ENCODE measurements at places on chromosomes 12 and 14.

DNA sequence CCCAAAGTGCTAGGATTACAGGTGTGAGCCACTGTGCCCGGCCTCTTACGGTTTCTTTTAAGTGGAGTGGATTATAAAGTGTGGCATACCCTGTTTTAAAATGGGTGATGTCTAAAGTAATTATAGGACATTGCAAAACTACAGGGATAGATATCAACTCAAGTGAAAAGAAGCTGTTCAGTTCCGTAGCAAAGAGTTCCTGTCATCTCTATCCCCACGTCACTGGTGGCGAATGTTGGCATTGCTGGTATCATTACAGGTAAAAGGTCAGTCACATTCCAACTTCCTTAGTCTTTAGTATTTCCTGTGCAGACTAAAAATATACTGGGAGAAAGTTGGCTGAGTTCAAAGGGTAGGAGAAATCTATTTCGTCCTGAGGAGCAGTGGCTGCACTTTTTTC is 95.6 kb upstream of the SLC38A2 start:
- DNase-seq = no peak

DNA sequence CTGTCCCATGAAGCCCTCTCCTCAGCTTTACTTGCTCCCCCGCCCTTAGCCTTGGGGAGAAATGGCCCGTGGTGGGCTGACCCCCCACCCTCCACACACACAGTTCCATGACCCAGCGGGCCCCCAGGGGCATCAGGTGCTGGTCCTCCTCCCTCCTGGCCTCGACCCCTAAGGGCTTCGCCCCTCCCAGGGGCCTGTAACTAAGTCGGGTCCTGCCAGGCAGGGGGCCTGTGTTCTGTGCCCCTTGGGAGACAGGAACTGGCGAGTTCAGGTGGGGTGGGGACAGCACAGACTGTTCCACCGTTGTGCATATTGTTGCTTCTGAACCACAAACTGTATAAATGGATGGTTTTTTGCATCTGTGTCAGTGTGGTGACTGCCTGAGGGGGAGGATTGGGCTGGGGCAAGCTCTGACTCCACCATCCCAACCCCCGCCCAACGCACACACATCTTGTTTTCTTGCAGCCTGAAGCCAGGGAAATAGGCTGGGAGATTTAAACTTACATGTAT is 8.8 kb downstream of the TAMALIN start:
- DNase-seq = no peak

DNA sequence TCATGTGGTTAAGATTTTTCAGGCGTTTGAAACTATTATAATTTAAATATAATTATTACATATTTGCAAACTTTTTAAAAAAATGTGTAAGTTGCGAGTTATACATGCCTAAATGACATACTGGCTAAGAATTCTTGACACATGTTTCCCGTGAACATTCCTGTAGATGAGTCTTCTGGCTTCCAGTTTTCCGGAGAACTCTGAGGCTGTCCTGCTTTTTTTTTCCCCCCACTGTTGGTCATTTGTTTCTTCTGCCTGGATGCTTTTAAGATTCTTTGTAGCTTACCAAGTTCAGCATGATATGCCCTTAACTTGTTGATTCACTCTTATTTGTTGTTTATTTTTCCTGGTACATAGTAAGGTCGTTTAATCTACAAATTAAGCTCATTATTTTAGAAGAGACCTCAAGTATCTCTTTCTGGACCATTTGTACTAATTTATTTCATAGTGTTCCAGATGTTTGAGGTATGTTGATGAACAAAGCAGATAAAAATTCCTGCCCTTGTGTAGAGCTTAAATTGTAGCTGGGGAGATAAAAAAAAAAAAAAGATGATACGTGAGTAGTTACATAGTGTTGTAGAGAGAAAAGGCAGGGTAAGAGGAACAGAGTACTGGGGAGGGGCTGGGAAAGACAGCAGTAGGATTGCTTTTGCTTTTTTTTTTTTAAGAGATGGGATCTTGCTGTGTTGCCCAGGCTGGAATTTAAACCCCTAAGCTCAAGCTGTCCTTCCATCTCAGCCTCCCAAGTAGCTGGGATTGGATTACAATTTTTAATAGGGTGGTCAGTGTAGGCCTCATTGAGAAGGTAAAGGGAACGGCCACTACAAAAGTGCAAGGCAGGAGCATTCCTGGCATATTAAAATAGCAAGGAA is 32.8 kb downstream of the ARHGAP5 start:
- DNase-seq = no peak

DNA sequence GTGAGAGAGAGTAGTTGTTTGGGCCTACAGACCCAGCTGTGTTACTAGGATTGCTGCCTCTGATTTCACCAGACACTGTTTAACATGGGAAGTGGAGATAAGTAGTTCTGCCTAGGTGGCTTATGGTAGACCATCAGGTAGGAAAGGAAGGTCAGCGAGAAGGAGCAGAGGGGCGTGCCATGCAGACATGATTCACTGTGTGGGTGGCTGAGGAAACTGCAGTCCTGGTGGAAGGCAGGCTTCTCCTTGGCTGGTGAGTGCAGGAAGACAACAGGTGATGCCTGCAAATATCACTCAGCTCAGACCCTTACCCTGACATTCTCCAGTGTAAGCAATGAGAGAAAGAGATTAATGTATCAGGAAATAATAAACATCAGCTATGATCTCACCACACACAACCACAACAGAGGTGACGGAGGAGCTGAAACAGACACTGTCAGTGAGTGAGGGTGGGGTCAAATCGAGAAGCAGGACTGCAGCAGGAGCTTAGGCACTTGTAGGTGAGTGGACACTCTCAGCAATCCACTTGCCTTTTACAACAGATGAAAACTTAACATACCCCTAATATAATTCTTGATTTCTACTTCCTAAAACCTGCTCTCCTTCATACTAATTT is 2.1 kb upstream of the PRR4 start:
- DNase-seq = no peak

DNA sequence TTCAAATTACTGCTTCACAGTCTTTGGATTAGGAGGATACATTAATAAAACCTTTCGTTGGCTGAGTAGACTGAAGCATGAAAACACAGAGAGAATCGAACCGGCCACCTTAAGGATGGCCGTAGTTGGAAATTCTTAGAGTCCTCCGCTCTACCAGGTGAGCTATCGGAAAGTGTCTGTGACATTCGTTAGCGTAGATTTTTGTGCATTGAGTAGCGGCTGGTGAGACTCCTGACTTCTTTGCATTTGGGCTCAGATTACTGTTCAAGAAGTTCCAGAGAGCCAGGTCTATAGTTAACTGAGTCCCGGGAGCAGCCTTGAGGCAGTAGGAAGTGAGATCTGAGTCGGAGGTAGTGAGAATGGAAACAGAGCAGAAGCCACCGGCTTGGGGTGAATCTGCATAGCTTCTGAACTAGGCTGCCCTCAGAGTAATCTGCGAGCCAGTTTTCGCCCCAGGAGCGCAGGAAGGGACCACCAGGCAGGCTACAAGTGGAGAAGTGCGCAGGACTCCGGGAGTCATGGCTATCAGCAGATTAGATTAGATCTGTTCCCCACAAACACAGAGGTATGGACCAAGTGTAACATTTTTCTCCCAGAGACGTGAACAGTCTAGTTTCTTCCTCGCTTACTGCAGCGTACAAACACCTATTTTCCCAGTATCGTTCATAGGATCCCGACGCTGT is 11.0 kb downstream of the OR6S1 start:
- no peak for DNase-seq

DNA sequence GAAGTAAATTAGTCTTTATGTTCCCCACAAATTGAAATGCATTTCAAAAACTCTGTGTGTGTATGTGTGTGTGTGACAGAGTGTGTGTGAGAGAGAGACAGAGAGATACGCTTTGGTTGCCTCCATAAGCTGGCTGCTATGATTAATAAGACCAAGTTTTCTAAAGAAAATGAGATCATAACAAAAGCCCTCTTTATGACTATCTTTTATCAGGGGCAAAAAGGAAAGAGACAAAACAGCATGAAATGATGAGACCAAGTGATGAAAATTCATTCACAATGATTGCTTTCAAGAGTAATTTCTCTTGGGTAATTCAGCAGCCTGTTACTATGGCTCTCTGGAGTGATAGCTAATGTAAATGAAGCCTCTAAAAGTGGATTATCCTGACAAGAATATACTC is 277.6 kb upstream of the PLEKHG7 start:
- DNase-seq = no peak

- DNase-seq = no peak
These were observed 5.5 kb upstream of the DDX23 start for GRCh38 chr12:48857278-48857994.

- no peak for DNase-seq
These were observed 198.0 kb upstream of the SYT1 start for GRCh38 chr12:78666584-78666983.

- DNase-seq = no peak
These were observed 78.5 kb downstream of the MAP1LC3B2 start for GRCh38 chr12:116637589-116638150.

- no peak for DNase-seq
These were observed 10.2 kb downstream of the AVIL start for GRCh38 chr12:57808351-57808750.

DNA sequence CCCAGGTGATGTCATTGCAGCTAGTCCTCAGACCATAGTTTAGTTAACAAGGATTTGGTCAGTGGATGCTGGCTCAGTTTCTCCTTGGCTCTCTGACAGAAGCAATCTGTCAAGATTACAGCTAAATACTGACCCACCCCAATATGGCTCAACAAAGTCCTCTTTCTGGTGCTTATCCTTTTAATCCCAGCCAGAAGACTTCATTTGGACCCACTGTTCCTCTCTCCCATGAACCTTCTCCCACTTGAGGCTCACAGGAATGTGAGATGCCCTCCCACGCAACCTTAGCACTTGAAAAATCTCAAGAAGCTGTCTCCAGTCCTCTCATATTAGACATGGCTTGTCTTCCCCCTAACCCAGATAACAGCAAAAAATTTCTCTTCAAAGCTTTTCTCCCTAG is 47.7 kb downstream of the C12orf50 start:
- DNase-seq = no peak

DNA sequence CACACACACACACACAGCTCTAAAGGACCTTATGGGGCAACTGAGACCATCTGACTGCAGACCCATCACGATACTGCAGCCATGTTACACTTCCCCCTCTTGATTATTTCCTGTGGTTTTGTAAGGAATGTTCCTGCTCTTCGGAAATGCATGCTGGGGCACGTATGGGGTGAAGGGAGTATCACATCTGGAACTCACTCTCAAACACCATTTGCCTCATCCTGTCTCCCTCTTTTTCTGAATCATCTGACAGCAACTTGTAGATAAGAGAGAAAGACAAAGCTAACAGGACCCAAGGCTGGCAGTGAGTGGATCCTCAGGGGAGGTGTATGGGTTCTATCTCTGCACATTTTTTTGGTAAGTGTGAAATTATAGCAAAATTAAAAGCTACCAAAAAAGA is 50.3 kb downstream of the RIMBP2 start:
- DNase-seq = no peak

DNA sequence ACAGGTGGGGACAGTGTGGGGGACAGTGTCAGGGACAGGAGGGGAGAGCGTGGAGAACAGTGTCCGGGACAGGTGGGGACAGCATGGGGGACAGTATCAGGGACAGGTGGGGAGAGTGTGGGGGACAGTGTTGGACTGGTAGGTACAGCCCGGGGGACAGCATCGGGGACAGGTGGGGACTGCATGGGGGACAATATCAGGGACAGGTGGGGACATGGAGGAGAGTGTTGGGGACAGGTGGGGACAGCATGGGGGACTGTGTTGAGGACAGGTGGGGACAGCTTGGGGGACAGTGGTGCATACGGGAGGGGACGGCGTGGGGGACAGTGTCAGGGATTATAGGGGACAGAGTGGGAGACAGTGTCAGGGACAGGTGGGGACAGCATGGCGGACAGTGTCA is 212.3 kb downstream of the TMEM121 start:
- DNase-seq = no peak

GRCh38 chr12:114884575-114884974 is 200.6 kb upstream of the TBX3 start:
- DNase-seq = no peak

DNA sequence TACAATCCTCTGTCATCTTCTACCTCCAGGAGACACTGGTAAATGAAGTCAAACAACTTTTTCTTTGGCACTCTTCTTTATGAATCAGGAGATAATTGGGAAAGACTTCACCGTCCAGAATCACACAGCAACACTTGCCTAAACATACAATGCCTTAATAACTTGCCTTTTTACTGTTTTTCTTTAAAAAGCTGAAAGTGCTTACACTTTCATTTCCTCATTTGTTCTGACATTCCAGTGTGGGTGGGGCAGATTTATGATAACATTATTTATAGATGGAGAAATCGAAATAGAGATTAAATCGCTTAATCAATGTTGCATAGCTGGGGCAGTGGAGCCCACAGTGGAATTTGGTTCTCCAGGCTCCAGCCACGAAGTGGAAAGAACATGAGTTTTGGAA is 2.8 kb upstream of the FRS2 start:
- DNase-seq = no peak

DNA sequence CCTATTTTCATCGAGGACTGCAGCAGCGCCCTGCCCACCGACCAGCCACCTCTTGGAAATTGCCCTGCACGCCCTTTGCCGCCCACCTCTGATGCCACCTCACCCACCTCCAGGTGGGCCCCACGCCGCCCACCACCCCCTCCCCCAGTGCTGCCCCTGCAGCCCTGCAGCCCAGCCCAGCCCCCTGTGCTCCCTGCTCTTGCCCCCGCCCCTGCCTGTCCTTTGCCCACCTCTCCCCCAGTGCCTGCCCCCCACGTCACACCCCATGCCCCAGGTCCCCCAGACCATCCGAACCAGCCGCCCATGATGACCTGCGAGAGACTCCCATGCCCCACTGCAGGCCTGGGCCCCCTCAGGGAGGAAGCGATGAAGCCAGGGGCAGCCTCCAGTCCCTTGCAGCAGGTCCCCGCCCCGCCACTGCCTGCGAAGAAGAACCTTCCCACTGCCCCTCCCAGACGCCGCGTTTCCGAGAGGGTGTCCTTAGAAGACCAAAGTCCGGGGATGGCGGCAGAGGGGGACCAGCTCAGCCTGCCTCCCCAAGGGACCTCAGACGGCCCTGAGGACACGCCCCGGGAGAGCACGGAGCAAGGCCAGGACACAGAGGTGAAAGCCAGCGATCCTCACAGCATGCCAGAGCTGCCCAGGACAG is 96.5 kb downstream of the LGMN start:
- peak; percentile 40 for DNase-seq

DNA sequence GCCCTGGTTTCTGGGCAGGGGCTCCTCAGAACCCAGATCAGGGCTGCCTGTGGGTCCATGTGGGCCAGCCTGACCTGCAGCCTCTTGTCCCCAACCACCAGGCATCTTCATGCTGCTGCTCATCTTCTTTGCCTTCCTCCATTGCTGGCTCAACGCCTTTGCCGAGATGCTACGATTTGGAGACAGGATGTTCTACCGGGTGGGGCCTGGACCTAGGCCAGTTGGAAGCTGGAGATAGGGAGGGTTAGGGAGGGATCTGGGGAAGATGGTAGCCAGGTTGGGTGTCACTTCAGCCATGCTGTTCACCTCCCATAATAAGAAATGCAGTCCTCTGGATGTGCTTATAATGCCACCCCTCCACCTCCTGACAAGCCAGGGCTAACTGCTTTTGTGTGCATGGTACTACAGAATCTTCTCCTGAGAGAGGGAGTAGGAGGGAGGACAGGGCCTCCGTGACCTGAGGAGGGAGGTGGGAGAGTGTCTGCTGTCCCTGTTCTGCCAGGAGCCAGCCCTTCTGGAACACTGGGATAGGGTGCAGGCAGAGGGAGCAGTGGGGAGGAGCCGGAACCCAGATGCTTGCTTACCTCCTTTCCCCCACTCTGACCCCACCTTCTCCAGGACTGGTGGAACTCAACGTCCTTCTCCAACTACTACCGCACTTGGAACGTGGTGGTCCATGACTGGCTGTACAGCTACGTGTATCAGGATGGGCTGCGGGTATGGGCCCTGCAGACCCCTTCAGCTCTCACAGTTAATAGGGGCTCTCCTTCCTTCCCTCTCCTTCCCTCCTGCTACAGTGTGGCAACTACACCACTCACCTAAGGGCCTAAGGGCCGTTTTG is 17.6 kb downstream of the SOAT2 start:
- DNase-seq = no peak
